Regular cardiac myocyte (primary cell): ENCODE measurements at places on chromosomes 1 and 21. TPM values are rescaled to one million over a fixed set of nuclear protein-coding genes. Genes with fewer than 3 reads are reported as not detected.

Gene UBASH3A
- not detected in 2 replicates for total RNA-seq

Gene UBL4B
- not detected in 2 replicates for total RNA-seq

Gene WNT4
- under 0.01 TPM in 1 of 2 replicates, not detected in the other for total RNA-seq

Gene IGSF21
- total RNA-seq: not detected in 2 replicates

Gene CD160
- 0.28 TPM in 1 of 2 replicates, not detected in the other for total RNA-seq

Gene CD2
- total RNA-seq: not detected in 2 replicates

Gene HTR6
- total RNA-seq: not detected in 2 replicates

Gene OR6K2
- total RNA-seq: not detected in 2 replicates

Gene RNF223
- total RNA-seq: not detected in 2 replicates
